ENCODE measurements at places on chromosomes 4 and X. TPM values are rescaled to one million over a fixed set of nuclear protein-coding genes. Genes with fewer than 3 reads are reported as not detected.

- DNase-seq, result no peak
Observed at GRCh38 chr4:186942758-186943377, 219.2 kb upstream of the FAT1 start.

- DNase-seq, result no peak
Observed at GRCh38 chrX:150482537-150483206, 85.7 kb upstream of the MTM1 start.

The SPANXD gene
- not detected for total RNA-seq

DNA sequence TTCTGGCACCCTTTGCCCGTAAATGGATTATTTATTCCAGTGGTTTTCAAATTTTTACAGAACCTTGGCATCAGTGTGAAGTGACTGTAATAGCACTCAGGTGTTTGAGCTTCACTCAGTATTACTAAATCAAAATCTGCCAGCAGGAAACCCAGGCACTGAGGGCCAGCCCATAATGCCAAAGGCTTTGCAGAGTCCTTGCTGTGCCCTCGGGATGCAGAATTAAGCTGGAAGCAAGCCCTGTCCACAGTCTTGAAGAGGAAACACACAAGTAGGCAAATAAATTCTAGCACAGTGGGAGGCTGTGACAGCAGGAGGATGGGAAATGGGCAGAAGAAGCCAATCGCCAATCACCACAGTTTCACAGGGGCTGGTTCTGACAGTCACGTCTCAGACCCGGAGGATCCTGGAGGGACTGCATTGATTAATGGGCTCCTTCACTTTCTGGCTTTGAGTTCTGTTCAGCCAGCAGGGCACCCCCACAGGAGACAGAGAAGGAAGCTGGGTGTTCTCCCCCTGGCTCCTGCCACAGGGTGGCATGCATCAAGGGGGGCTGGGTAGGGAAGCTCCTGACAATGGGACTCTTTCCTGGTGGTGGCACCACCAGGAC is 138.8 kb downstream of the MTNR1A start:
- DNase-seq, result no peak

DNA sequence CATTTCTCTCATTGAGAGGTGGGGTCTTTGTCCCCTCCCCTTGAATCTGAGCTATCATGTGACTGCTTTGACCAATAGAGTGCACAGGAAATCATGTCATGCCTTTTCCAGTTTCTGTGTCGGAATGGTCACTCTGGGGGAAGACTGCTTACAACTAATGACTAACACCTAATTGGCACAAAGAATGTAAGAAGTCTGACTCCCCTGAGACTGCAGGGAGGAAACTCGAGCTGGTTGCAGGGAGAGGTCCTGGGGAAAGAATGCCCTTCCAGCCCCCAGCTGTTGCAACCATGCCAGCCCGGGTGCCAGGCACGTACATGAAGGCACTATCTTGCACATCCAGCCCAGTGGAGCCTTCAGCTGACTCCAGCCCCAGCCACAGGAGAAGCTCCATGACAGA is 254.2 kb downstream of the DHX15 start:
- no peak for DNase-seq

DNA sequence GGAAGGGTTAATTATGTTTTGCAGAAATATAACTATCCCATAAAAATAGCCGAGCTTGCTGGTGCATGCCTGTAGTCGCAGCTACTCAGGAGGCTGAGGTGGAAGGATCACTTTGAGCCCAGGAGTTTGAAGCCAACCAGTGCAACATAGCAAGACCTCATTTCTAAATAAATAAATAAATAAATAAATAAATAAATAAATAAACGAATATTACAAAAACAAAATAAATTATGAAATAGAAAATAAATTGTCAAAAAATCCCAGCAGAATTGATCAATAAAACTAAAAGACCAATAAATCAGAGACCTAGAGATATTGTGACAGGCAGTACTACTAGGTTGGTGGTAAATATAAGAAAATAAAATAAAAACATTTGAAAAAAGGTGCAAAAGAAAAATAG is 6.7 kb upstream of the ARL13A start:
- no peak for DNase-seq

- no peak for DNase-seq
Observed at GRCh38 chrX:1462596-1463251, 10.0 kb upstream of the ASMTL start.

The TRIM60 gene
- not detected for total RNA-seq

All from esophagus squamous epithelium (tissue), 5 donors.